ENCODE measurements at places on chromosomes 2 and 18.

GRCh38 chr2:72274380-72274797 is 126.7 kb upstream of the CYP26B1 start:
- DNase-seq = no peak

- no peak for DNase-seq
Observed at GRCh38 chr18:48660346-48661228, 121.8 kb downstream of the CTIF start.

DNA sequence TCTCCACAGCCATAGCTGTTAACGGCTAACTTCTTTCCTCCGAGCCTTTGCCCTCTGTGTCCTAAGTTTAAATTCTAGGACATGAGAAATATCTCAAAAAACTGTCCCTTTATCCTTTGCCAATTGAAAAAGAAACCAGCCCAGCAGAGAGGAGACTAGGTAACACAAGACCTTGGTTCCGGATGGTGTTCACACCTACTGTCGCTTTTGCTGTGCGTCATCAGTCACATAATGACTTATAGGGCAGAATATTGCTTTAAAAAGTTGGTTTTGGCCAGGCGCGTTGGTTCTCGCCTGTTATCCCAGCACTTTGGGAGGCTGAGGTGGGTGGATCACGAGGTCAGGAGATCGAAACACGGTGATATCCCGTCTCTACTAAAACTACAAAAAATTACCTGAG is 66.2 kb downstream of the SP3 start:
- no peak for DNase-seq

DNA sequence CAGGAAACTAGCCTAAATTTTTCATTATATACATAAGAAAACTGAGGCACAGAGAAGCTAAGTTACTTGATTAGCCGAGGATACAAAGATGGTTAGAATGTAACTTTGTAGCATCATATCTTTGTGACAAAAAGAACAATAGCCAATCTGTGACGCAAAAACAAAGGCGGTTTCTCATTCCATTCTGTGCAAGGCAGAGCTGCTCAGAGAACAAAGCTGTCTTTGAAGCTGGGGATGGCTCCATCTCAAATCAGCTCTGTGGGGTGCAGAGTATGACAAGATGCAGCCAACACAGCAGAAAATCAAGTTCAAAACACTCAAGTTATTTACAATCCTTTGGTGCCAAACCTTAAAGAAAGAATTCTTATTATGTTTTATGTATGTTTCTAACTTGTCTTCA is 81.9 kb upstream of the VWC2L start:
- DNase-seq = no peak

DNA sequence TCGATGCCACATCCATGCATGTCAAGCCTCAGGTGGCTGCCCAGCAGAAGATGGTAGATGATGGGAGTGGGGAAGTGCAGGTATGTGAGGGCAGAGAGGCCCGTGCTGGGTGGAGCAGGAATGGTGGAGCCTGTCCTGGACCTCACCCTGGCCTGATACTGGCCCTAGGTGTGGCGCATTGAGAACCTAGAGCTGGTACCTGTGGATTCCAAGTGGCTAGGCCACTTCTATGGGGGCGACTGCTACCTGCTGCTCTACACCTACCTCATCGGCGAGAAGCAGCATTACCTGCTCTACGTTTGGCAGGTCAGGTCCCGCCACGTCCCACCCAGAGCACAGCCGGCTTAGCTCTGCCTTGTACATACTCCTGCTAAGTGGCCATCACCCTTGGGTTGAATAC is 13.0 kb downstream of the VIL1 start:
- no peak for DNase-seq

- DNase-seq = no peak
Observed at GRCh38 chr18:63446266-63446665, 24.0 kb upstream of the VPS4B start.

GRCh38 chr2:54808661-54809060 is 85.2 kb downstream of the EML6 start:
- DNase-seq = no peak

DNA sequence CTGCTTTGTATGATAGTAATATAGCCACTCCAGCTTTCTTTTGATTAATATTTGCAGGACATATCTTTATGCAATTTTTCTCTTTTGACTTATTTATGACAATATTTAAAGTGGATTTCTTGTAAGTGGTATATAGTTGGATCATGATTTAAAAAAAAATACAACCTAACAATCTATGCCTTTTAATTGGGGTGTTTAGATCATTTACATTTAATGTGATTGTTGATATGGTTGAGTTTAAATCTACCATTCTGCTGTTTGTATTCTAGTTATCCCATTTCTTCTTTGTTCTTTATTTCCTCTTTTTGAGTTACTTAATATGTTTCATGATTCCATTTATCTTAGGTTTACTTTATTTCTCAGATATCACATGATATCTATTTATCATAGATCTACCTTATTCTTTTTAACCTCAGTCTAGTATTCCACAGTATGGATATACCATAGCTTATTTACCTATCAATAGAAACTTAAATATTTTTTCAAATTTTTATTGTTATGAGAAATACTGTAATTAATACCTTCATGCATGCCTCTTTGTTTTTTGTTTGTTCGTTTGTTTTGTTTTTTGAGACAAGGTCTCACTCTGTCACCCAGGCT is 19.3 kb upstream of the CIB4 start:
- no peak for DNase-seq
